ENCODE measurements at places on chromosomes 12 and 14. TPM values are rescaled to one million over a fixed set of nuclear protein-coding genes. Genes with fewer than 3 reads are reported as not detected.

DNA sequence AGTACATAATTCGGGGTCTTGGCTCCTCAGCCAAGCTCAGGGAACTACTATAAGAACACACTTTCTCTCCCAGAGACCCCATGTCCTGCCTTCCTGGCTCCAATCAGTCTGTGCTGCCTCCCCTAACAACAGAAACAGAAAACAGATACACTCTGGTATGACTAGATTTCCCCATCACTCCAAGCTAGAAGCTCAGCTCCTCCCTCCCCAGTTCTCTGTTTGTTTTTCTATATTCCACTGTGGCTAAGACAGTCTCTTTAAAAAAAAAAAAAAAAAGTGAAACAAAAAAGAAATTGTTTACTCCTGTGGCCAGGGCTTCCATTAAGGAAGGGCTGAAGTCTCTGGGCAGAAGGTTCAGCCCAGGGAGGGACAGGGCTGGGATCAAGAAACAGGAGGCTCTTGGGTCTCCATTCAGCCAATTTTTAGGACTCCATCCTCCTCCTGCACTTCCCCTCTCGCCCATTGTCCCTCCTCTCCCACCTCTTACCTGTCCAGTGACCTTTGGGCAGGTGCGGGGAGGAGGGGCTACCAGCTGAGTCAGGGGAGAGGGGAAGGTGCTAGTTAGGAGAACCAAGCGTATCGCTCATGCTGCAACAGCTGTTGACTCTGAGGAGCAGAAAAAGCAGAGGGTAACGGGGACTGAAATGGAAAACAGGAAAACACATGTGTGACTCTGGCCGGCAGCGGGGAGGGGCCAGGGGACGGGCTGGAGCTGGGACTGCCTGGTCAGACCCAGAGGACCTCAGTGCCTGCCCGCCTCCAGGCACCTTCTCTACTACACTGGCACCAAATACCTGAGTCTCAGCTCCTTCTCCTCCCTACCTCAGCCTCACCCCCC lies 4.1 kb upstream of the SLC7A7 start:
- DNase-seq, result no peak
- H3K4me1 ChIP-seq, result peaks cover 25% of the 10 kb centered on the region

DDX51 gene
- total RNA-seq, result 55.9 TPM

DNA sequence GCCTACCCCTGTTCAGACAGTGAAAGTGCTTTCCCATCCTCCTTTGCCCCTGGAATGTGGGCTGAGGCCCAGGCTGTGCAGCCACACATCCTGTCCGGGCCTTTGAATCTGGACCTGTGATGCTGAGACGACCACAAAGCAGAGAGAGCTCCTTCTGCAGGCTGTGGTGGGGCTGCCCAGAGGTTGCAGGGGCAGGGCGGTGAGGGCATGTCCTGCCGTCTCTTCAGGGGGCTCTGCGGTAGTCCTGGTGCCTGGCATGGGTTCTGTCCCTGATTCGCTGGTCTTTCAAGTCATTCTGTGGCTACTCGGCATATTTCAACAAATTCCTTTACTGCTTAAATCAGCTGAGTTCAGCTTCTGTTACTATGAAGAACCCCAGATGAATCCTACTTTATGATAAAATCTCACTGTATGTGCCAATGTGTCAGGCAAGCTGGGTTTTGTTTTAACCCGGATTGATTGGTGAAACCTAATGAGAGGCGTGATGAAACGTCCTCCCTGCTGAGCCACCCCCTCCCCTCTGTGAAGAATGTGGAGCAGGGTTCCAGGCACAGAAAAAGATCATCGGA lies 63.4 kb upstream of the DICER1 start:
- H3K4me1 ChIP-seq, result no peaks in the 10 kb centered on the region
- H3K4me3 ChIP-seq, result no peak overlapping the region
- no peaks in the 10 kb centered on the region for H3K27me3 ChIP-seq
- DNase-seq, result no peak
- H3K36me3 ChIP-seq, result no peaks in the 10 kb centered on the region

DNA sequence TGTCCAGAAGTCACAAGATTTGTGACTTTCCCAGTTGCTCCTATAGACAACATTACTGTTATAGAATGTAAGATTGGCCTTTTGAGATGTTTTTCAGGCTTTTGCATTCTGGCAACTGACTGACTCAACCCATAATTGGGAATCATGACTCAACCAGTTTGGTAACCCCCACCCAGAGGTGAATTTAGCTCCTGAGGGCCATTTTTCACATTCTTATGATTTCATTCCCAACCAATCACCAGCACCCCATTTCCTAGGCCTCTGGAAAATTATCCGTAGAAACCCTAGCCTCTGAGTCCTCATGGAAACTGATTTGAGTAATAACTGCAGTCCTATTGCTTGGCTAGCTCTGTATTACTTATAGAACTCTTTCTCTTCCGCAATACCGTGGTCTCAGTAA lies 626.0 kb upstream of the SEL1L start:
- no peaks in the 10 kb centered on the region for H3K4me1 ChIP-seq
- no peak for DNase-seq
- H3K27ac ChIP-seq, result no peak overlapping the region
- H3K27me3 ChIP-seq, result no peaks in the 10 kb centered on the region

DNA sequence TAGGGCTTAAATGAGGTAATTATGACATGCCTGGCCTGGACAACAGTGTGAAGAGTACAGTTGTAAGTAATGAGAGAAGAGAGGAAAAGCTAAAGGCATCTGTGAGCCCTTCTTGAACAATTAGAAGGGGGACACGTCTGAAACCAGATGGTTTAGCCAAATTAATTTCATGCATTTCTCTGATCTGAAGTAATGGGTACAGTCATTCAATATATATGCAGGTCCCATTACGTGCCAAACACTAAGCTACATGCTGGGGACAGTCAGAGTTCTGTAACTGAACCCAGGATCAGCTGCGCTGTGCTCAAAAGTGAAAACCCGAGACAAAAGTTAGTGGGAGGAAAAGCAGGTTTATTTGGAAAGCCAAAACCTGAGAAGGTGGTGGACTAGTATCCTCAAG lies 207.2 kb upstream of the TMTC1 start:
- no peaks in the 10 kb centered on the region for H3K27me3 ChIP-seq
- no peaks in the 10 kb centered on the region for H3K4me1 ChIP-seq

- DNase-seq, result no peak
- no peaks in the 10 kb centered on the region for H3K36me3 ChIP-seq
- H3K4me3 ChIP-seq, result no peak overlapping the region
- no peak overlapping the region for H3K27ac ChIP-seq
- H3K27me3 ChIP-seq, result no peaks in the 10 kb centered on the region
Measured at GRCh38 chr12:82690006-82690405, 3.3 kb downstream of the TMTC2 start.

GRCh38 chr12:94587266-94588241 lies 62.8 kb downstream of the TMCC3 start:
- H3K4me3 ChIP-seq, result no peak overlapping the region
- DNase-seq, result no peak
- H3K27ac ChIP-seq, result no peak overlapping the region
- H3K4me1 ChIP-seq, result no peaks in the 10 kb centered on the region
- no peaks in the 10 kb centered on the region for H3K27me3 ChIP-seq

- H3K27me3 ChIP-seq, result no peaks in the 10 kb centered on the region
- no peaks in the 10 kb centered on the region for H3K4me1 ChIP-seq
- DNase-seq, result no peak
Measured at GRCh38 chr12:101941306-101942249, 64.2 kb downstream of the DRAM1 start.

GRCh38 chr14:104403421-104404220 lies 175.9 kb upstream of the C14orf180 start:
- H3K4me3 ChIP-seq, result no peak overlapping the region
- DNase-seq, result no peak
- H3K27ac ChIP-seq, result no peak overlapping the region

- H3K27ac ChIP-seq, result peak overlapping the region; percentile 24
- no peaks in the 10 kb centered on the region for H3K36me3 ChIP-seq
- H3K4me1 ChIP-seq, result peaks cover 55% of the 10 kb centered on the region
- H3K4me3 ChIP-seq, result no peak overlapping the region
- H3K27me3 ChIP-seq, result no peaks in the 10 kb centered on the region
- DNase-seq, result no peak
Measured at GRCh38 chr14:51871846-51872245, 11.4 kb downstream of the GNG2 start.

GRCh38 chr12:21505888-21506287 lies 4.3 kb downstream of the GOLT1B start:
- no peaks in the 10 kb centered on the region for H3K27me3 ChIP-seq
- peaks cover 17% of the 10 kb centered on the region for H3K36me3 ChIP-seq
- no peak overlapping the region for H3K27ac ChIP-seq
- no peak for DNase-seq

GRCh38 chr12:104756901-104757300 lies 201.2 kb downstream of the SLC41A2 start:
- peaks cover 6% of the 10 kb centered on the region for H3K4me1 ChIP-seq
- no peak overlapping the region for H3K4me3 ChIP-seq
- peaks cover 19% of the 10 kb centered on the region for H3K36me3 ChIP-seq
- no peak for DNase-seq

- no peak overlapping the region for H3K27ac ChIP-seq
- H3K36me3 ChIP-seq, result no peaks in the 10 kb centered on the region
- DNase-seq, result no peak
- H3K27me3 ChIP-seq, result peaks cover 2% of the 10 kb centered on the region
- no peak overlapping the region for H3K4me3 ChIP-seq
- H3K4me1 ChIP-seq, result no peaks in the 10 kb centered on the region
Measured at GRCh38 chr14:100599981-100600380, 12.8 kb upstream of the BEGAIN start.

- peaks cover 9% of the 10 kb centered on the region for H3K4me1 ChIP-seq
- no peak overlapping the region for H3K4me3 ChIP-seq
- DNase-seq, result no peak
- peak overlapping the region; percentile 68 for H3K27ac ChIP-seq
Measured at GRCh38 chr12:75944097-75944904, 87.3 kb downstream of the PHLDA1 start.

ANG gene
- total RNA-seq, result not detected

CD4 gene
- total RNA-seq, result 10.1 TPM

GRCh38 chr14:58677001-58677400 lies 39.2 kb downstream of the DACT1 start:
- H3K4me3 ChIP-seq, result no peak overlapping the region
- no peaks in the 10 kb centered on the region for H3K36me3 ChIP-seq
- no peak overlapping the region for H3K27ac ChIP-seq
- no peaks in the 10 kb centered on the region for H3K4me1 ChIP-seq
- no peak for DNase-seq

Data from natural killer cell (primary cell).